ENCODE measurements at places on chromosomes 5 and 9.
A peak's percentile ranks its signal among the peaks of the same experiment; 100 is the strongest.

- no peak for DNase-seq
Measured at GRCh38 chr9:5305741-5306140, 1.2 kb upstream of the RLN2 start.

GRCh38 chr9:110476251-110476650 is 103.3 kb downstream of the SVEP1 start:
- DNase-seq, result no peak

DNA sequence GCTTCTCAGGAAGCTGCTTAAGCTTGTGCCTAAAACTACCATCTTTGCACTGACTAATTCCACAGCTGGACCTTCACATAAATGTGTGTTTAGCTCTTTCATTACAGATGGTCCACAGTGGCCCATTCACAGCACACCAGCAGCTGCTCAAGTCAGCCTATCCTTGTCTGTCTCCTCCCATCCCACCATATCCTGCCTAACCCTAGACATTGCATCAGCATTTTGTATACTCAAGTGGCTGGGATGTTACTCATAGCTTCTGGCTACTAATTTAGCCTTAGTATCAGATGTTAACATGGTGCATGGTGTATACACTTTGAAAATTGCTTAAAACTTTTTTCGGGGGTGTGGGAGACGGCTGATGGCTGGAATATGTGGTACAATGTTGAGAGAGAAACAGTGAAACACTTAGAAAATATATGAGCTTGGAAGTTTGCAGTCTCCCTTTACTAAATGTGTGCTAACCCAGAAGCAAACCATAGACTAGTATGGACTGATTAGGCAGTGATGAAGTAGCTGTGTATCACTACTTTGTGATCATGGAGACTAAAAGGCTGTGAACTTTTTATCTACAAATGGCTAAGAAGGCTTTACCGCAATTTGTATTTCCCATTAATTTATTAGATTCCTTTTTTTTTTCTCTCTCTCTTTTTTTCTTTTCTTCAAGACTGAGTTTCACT is 83.1 kb downstream of the JMY start:
- no peak for DNase-seq

- no peak for DNase-seq
Measured at GRCh38 chr9:133428617-133429101, 6.5 kb downstream of the ADAMTS13 start.

GRCh38 chr5:132639706-132640130 is 18.3 kb upstream of the IL13 start:
- DNase-seq, result peak; percentile 55

DNA sequence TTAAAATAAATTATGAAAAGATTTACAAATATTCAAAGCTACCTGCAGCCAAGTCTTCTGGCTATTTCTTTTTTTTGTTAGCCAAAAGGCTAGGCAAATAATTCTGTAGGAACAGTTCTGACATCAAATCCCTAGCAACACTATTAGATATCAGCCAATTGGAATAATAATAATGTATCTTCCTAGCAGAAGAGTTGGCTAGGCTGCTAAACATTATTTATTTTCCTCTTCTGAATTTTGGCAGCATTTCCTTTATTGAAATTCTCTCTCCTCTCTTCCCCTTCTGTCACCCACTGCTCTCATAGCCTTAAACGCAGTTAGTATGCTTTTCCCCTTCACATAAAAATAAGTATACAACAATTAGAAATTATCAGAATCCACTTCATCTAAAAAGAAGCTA is 42.6 kb downstream of the ZDHHC21 start:
- DNase-seq, result no peak

DNA sequence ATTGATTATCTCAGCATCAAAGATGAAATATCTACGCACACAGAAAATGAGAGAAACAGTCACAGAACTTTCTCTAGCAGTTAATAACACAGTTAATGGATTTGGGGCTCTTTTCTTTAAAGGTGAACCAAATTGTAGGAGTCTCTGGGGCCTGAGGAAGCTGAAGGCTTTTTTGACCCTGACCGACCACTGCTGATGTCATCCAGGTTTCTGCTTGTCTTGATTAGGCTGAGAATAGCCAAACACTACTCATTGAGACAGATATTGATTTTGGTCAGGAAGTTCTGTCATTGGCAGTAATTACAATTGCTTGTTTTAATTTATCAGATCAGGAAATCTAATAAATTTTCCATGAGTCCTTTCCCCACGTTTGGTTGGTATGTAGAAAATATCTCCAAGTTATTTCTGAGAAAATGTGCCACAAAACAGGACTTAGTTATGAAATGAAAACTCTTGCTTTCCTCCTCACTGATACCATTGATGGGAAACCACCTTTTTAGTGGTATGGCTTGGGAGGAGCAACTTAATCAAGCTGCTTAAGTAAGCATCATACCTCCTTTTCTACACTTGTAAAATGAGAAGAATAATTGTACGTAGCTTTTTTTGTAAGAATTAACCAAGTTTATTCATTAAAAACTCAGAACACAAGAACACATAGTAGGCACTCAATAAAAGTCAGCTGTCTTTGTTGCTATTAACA is 19.7 kb downstream of the CARTPT start:
- no peak for DNase-seq

DNA sequence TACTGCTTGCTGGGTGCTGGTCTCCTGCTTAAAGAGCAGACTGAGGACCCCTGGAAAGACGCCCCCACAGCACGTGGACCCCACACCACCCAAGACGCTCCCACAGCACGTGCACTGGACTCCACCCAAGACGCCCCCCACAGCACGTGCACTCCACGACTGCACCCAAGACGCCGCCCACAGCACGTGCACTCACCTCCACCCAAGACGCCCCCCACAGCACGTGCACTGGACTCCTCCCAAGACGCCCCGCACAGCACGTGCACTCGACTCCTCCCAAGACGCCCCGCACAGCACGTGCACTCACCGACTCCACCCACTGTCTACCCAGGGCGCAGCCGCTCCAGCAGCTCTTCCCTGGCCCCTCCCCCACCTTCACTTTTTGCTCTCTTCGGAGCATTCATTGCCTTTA is 50.5 kb downstream of the EHMT1 start:
- DNase-seq, result no peak

DNA sequence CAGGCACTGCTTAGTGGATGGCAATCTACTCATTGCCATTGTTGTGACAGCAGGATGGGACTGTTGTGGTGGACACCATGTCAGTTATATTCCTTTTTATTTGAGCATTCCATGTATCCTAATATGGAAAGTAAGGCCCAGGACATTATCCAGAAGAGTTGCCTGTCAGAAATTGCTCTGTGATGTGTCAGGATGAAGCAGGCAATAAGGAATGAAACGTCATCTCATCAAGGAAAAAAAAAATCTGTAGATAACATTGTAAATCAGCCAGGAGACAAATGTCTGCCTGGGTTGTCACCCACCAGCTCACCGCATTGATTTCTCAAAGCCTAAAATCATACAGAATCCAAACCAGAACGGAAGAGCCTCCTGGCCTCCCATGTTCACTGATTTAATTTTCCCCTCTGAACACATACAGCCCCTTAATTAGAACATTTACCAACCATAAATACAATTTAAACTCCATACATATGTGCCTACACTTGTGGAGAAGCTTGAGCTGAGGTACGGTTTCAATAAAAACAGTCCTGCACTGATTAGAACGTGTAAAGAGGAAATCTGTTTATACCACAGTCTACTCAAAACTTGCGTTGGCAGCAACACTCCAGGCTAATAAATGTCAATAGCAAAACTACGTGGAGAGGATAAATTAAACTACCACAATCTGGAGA is 73.9 kb downstream of the FOXD1 start:
- DNase-seq, result no peak

GRCh38 chr5:141879941-141880738 is 1.9 kb upstream of the PCDH1 start:
- DNase-seq, result no peak

- DNase-seq, result no peak
Measured at GRCh38 chr9:122808141-122808540, 8.2 kb downstream of the OR1K1 start.

DNA sequence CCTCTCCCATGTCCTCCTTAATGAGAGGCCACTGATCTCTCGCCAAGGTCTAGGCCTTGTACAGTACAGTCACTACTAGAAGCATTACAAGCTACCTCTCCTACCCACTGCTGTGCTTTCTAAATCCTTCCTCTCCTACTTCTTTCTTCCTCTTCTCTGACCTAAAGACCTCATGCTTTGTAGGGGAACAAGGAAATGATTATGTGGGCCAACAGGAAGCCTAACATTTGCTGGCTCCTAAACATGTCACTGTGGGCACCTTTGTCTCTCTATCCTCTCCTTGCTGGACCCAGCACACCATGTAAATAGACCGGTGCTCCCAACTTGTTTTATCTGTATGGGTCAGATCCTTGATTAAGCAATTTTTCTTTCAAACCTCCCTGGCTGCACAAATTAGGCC is 16.7 kb downstream of the SLC28A3 start:
- no peak for DNase-seq

DNA sequence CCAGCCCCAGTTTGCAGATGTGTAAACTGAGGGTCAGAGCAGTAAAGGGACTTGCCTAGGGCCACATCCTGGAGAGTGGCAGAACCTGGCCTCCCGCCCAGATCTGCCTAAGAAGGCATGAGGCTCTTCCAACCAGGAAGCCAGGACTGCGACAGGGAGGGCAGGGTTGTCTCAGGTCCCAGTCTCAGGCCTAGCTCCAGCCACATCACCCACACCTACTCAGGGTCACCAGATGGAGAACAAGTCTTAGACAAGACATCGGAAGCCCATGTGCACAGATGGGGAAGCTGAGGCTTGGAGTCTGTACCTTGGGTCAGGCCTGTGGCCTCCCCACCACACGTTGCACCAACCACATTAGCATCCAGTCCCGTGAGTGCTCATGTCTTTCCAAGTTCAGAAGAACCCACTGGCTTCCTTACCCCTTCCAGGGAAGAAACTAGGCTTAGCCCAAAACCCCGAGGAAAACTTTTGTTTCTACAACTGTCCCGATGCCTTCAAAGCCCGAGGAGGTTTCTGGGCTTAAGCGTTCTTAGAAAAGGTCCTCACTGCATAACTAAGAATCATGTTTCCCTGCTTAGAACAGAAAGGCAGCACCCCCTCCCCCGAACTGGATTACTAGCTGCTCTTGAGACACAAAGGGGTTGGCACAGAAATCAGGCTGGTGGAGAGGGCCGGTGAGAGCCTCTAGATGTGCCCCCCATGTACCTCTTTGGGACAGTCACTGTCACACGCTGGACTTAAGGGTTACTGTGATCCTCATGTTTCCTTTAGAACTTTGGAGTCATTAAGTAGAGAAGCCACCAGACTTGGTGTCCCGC is 2.2 kb downstream of the FAM78A start:
- DNase-seq, result peak; percentile 62

- no peak for DNase-seq
Measured at GRCh38 chr9:119827126-119827525, 457.9 kb upstream of the BRINP1 start.

DNA sequence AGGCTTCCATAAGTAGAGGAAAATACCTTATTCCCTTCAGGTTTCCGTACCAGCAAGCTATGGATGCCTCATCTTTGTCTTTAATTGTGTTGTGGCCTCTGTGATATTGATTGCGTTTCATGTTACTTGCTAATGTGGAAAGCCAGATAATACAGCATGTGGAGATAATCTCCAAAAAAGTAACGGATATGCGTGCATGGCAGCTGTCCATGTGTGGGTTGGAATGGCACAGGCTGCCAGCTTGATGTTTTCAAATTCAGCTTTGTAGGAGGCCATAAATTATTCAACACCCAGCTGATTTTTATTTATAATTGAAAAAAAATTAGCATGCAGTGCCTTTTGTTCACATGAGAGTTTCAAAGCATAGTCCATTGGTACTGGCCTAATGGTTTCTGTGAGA is 144.9 kb downstream of the GIN1 start:
- DNase-seq, result no peak

GRCh38 chr5:31845361-31845760 is 206.4 kb downstream of the PDZD2 start:
- DNase-seq, result no peak

GRCh38 chr5:38783011-38783561 is 62.7 kb upstream of the OSMR start:
- no peak for DNase-seq

DNA sequence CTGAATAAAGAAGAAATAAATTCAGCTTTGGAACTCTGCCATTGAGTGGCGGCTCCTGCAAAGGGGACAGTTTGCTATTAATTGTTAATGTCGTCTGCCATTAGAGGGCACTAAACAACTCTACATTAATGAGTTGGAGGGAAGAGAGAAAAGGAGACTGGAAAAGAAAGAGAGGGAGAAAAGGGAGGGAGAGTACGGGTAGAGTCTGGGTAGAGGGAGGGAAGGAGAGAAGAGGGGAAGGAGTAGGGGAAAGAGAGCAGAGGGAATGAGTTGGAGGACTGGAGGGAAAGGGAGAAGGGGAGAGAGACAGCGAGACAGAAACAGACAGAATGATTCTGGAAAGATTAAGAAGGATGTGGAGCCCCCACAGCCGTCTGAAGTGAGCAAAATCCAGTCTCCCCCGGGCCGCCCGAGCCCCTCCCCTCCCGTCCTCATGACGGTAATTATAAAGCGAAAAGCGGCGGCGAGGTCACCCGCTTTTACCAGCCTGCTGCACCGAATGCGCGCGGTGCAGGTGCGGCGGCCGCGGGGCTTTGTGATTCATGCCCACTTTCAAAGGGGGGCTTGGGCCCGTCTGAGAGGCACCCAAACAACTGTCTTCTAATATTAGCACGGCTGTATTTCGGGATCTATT is 1.9 kb upstream of the FST start:
- peak; percentile 30 for DNase-seq

GRCh38 chr9:8670751-8671150 is 871.2 kb upstream of the DMAC1 start:
- DNase-seq, result no peak

GRCh38 chr5:72015103-72015548 is 92.1 kb upstream of the MAP1B start:
- DNase-seq, result peak; percentile 20

DNA sequence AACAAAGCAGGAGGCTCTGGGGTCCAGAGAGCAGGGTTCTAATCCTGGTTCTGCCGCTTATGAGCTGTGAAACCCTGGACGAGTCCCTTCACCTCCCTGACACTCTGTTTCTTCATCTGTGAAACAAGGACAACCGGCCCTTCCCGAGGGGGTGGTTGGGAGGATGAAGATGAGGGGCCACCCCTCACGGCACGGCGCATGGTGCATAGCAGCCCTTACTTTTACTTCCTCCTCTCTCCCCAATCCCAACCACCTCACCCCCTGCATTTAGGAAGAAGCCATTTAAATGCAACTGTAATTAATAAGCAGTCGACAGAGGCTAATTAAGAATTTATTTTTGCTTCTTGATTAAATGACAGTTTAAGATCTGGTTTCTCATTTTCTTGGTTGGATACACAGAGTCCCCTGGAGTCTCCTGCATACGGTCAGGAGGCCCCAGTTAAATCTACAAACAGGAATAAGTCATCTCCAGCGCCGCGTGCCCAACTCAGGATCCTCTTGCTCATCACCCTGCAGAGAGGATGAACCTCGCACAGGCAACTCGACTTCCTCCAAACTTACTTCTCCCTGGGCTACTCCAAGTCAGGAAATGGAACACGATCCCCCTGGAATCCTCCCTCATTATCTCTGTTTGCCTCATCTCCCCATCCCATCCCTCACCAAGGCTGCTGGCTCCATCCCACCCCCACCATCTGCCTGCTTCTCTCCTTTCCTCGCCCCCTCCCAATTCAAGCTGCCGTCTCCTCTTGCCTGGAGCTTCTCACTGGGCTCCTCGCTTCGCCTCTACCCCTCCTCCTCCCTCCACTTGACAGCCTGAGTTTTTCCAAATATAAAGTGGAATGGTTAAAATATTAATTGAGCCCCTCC is 95.9 kb downstream of the HRH2 start:
- no peak for DNase-seq

- DNase-seq, result no peak
Measured at GRCh38 chr5:93076096-93076495, 504.9 kb downstream of the NR2F1-AS1 start.

- DNase-seq, result no peak
Measured at GRCh38 chr5:168364151-168364661, 72.8 kb downstream of the WWC1 start.
